ENCODE measurements at places on chromosomes 5 and 9.

- no peak for DNase-seq
These were observed 464.9 kb upstream of the BRINP1 start for GRCh38 chr9:119834064-119834620.

DNA sequence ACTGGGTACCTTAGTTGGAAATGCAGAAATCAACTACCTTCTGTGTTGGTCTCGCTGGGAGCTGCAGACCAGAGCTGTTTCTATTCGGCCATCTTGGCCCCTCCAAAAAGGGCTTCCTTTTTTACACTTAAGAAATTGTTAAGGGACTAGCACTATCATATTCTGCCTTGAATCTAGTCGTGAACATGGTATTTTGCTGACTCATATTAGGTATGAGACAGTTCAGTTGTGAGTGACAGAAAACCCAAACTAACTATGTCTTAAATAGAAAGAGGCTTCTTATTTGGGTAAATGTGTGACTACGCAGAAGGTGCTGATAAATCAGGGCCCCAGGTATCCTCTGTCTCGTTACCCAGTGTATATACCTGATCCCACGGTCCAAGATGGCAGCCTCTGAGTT, 298.2 kb downstream of the EDIL3 start:
- DNase-seq = no peak

- DNase-seq = no peak
These were observed 28.2 kb downstream of the C9orf152 start for GRCh38 chr9:110179734-110180133.

GRCh38 chr5:93385655-93386054, 195.4 kb downstream of the NR2F1-AS1 start:
- no peak for DNase-seq

All from T-helper 17 cell (primary cell).